ENCODE measurements at places on chromosomes 11 and 22. TPM values are rescaled to one million over a fixed set of nuclear protein-coding genes. Genes with fewer than 3 reads are reported as not detected.
A peak's percentile ranks its signal among the peaks of the same experiment; 100 is the strongest.

Gene CD248
- 193 TPM for total RNA-seq

Gene PYGM
- 13.9 TPM for total RNA-seq

Gene PATE4
- not detected for total RNA-seq

GRCh38 chr11:115580927-115581680, 76.9 kb upstream of the CADM1 start:
- no peak overlapping the region for H3K4me3 ChIP-seq
- H3K27ac ChIP-seq: no peak overlapping the region
- no peak for DNase-seq
- no peaks in the 10 kb centered on the region for H3K27me3 ChIP-seq

Gene VSIG10L2
- total RNA-seq: not detected

DNA sequence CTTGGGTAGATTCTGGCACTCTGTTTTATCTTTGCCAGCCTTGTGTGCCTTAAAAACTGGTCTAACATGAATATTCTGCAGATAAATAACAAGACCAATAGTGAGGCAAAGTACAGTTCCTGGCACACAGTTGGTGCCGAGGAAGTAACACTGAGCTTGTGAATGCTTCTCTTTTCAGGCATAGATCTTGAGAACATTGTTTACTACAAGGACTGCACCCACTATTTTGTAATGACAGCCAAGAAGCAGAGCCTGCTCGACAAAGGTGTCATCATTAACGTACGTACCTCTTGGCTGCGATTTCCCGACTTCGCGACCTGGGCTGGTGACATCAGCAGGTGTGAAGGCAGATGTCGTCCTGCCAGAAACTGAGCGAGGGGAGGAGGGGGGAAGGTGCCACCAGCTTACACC, 105.7 kb downstream of the MICAL2 start:
- H3K4me3 ChIP-seq: no peak overlapping the region
- H3K27me3 ChIP-seq: no peaks in the 10 kb centered on the region
- H3K27ac ChIP-seq: peak overlapping the region; percentile 94
- no peak for DNase-seq
- H3K4me1 ChIP-seq: peaks cover 17% of the 10 kb centered on the region
- peaks cover 81% of the 10 kb centered on the region for H3K36me3 ChIP-seq

DNA sequence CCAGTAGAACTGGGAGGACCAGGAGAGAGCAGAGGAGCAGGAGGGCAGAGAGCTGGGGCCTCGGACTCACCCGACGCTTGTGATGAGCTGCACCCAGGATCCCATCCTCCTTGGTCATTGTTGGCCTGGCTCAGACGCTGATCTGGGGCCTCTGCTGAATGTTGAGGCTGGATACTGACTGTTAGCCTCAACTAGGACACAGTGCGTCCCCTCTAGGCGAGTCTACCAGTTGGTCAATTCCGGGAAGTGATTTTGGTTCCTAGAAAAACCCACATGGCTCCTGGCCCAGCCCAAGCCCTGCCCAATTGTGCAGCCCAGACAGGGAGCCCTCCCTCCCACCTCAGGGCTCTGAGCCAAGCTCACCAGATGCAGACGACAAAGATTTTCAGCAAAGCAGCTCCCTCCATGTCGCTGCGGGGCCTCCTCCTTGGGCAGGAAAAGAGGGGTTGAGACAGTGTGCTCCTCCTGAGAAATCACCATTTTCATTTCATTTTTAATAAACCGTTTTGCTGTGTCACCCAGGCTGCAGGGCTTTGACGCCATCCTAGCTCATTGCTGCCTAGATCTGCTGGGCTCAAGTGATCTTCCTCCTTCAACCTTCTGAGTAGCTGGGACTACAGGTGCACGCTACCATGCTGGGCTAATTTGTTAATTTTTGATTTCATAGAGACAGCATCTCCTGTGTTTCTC, at the start of gene APOL4:
Gene APOL4, minus strand, starts transcription at position 180 of the 690 bp plus-strand sequence. Its CDS starts 75 bp downstream, at position 105.
- H3K27ac ChIP-seq: no peak within 1 kb of the TSS
- no peak within 1 kb of the TSS for H3K4me3 ChIP-seq
- H3K27me3 ChIP-seq: no peaks in the 10 kb centered on the region

GRCh38 chr22:27507111-27507611, 294.4 kb downstream of the MN1 start:
- no peak overlapping the region for H3K4me3 ChIP-seq
- no peak overlapping the region for H3K27ac ChIP-seq
- DNase-seq: no peak
- peaks cover 2% of the 10 kb centered on the region for H3K4me1 ChIP-seq
- H3K27me3 ChIP-seq: no peaks in the 10 kb centered on the region

DNA sequence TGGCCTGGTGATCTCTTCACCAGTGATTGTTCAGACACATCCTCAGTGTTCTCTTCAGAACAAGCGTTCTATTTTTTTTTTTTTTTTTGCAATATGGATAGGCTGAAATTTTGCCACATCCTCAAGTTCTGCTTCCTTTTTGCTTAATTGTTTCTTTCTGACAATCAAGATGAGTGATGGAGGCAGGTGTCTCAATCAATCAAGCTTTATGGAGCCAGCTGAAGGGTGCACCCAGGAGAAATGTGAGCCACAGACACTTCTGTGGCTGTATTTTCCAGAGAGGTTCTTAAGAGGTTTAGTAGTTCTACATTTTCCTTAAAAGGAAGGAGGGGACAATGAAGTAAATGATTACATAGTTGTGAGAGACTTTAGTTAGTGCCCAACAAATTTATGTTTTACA, 43.9 kb upstream of the ASPHD2 start:
- H3K36me3 ChIP-seq: no peaks in the 10 kb centered on the region
- DNase-seq: no peak
- H3K4me1 ChIP-seq: no peaks in the 10 kb centered on the region
- H3K4me3 ChIP-seq: no peak overlapping the region
- H3K27me3 ChIP-seq: no peaks in the 10 kb centered on the region
- H3K27ac ChIP-seq: no peak overlapping the region

DNA sequence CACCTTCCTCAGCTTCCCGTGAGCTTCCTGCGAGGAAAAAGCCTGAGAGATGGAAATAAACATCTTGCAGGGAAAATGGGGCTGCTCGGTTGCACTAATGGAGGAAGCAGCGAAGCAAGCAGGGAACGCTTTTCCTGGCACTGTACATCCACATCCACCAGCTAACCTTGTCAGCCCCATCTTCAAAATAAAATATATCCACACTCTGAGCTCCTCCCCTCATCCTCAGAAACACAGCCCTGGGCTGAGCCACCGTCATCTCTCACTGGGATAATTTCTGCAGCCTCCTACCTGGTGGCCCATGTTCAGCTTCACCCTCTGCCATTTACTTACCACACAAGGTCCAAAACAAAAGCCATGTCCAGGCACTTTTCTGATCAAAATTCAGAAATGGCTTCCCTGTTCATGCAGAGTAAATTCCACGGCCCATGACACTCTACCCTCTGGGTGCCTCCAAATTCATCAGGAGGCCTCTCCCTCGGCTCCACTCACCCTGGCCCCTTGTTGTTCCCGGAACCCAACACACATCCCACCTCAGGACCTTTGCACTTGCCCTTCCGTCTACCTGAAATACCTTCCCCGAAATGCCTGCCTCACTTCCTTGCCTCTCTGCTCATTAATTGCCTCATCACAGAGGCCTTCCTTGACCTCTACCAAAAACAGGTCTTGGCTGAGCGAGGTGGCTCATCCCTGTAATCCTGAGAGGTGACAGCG, 13.0 kb downstream of the C11orf86 start:
- H3K4me1 ChIP-seq: peaks cover 10% of the 10 kb centered on the region
- H3K27me3 ChIP-seq: no peaks in the 10 kb centered on the region
- H3K27ac ChIP-seq: no peak overlapping the region
- no peaks in the 10 kb centered on the region for H3K36me3 ChIP-seq
- no peak for DNase-seq

Gene OR6M1
- total RNA-seq: not detected

GRCh38 chr11:830295-831117, 2.2 kb upstream of the CD151 start:
- peak; percentile 86 for DNase-seq
- H3K4me3 ChIP-seq: peak overlapping the region; percentile 56
- peaks cover 13% of the 10 kb centered on the region for H3K4me1 ChIP-seq
- H3K36me3 ChIP-seq: peaks cover 4% of the 10 kb centered on the region

Gene PDE3B
- total RNA-seq: 5.1 TPM

GRCh38 chr11:45171550-45171949, 25.1 kb downstream of the PRDM11 start:
- no peak overlapping the region for H3K4me3 ChIP-seq
- H3K27ac ChIP-seq: no peak overlapping the region
- no peaks in the 10 kb centered on the region for H3K4me1 ChIP-seq
- DNase-seq: no peak

DNA sequence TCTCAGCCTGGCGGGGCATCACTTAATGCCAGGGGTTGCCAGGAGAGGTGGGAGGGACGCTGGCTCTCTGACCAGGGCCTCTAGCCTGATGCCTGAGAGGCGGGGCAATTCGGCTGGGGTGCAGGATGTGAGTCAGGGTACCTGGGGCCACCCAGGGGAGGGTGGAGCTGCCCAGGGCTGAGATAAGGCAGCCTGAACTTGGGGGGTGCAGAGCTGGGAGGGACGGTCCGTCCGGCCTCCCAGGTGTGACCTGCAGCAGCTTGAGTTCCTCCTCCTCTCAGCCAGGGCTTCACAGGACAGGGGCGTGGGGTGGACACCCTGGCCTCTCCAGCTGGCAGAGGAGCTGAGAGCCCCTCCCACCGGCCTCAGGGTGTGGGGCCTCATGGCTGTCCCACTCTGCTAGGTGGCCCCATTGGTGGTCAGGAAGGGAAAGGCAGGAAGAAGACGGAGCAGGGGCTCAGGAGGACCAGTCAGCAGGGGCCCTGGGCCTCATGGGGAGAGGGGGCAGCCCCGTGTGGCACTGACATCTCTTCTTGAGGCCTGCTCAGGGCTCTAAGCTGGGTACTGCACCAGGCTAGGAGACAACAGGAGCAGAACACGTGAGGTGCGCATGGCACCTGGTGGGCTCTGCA, 942 bp upstream of the RPS6KA4 start:
- no peaks in the 10 kb centered on the region for H3K27me3 ChIP-seq
- H3K4me1 ChIP-seq: peaks cover 20% of the 10 kb centered on the region
- H3K27ac ChIP-seq: peak overlapping the region; percentile 88

- H3K27ac ChIP-seq: peak overlapping the region; percentile 74
- no peaks in the 10 kb centered on the region for H3K27me3 ChIP-seq
- H3K4me3 ChIP-seq: no peak overlapping the region
These were observed 11.4 kb downstream of the PACS1 start for GRCh38 chr11:66081505-66081904.

GRCh38 chr11:27040302-27041115, at the start of gene BBOX1:
Gene BBOX1, plus strand, starts transcription at chr11:27040815. Its CDS starts 14,616 bp downstream, at chr11:27055431.
- peak within 1 kb of the TSS; percentile 9 for H3K27ac ChIP-seq
- no peak for DNase-seq
- no peaks in the 10 kb centered on the region for H3K4me1 ChIP-seq
- H3K4me3 ChIP-seq: no peak within 1 kb of the TSS

GRCh38 chr11:103920449-103920848, 116.0 kb upstream of the DDI1 start:
- no peaks in the 10 kb centered on the region for H3K36me3 ChIP-seq
- H3K27ac ChIP-seq: no peak overlapping the region
- H3K4me3 ChIP-seq: no peak overlapping the region
- no peaks in the 10 kb centered on the region for H3K4me1 ChIP-seq
- DNase-seq: no peak

- H3K36me3 ChIP-seq: no peaks in the 10 kb centered on the region
These were observed 228.6 kb downstream of the SOX6 start for GRCh38 chr11:16127732-16128131.

DNA sequence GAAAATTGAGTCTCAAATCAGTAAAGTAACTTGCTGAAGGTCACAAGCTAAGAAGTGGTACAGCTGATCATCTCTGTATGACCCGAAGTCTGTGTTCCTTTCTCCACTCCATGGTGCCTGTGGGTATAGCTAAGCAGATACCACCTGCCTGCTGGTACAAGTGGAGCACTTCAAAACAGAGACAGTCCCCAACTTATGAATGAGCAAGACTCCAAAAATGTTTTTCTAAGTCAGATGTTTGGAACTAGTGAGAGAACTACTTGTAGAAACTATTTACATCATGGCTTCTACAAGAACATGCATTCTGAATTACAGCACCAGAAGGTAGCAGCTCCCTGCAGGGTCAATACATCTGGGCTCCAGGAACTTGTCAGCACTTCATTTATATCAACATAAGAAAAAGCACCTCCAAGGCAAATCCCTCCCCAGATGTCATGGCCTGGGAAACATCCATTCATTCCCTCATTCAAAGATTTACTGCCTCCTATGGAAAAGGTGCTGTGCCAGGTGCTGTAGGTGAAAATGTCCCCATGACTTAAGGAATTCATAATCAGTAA, 94.7 kb downstream of the SERGEF start:
- no peaks in the 10 kb centered on the region for H3K4me1 ChIP-seq
- H3K4me3 ChIP-seq: no peak overlapping the region
- no peak for DNase-seq
- peaks cover 12% of the 10 kb centered on the region for H3K36me3 ChIP-seq

- no peaks in the 10 kb centered on the region for H3K36me3 ChIP-seq
- peak; percentile 79 for DNase-seq
- no peak overlapping the region for H3K4me3 ChIP-seq
- H3K27me3 ChIP-seq: no peaks in the 10 kb centered on the region
These were observed 67.6 kb upstream of the AMPD3 start for GRCh38 chr11:10387206-10388083.

GRCh38 chr22:44577391-44578109, 79.5 kb upstream of the RTL6 start:
- no peaks in the 10 kb centered on the region for H3K36me3 ChIP-seq
- no peak overlapping the region for H3K4me3 ChIP-seq
- H3K4me1 ChIP-seq: no peaks in the 10 kb centered on the region
- no peak overlapping the region for H3K27ac ChIP-seq
- DNase-seq: no peak
- H3K27me3 ChIP-seq: no peaks in the 10 kb centered on the region

DNA sequence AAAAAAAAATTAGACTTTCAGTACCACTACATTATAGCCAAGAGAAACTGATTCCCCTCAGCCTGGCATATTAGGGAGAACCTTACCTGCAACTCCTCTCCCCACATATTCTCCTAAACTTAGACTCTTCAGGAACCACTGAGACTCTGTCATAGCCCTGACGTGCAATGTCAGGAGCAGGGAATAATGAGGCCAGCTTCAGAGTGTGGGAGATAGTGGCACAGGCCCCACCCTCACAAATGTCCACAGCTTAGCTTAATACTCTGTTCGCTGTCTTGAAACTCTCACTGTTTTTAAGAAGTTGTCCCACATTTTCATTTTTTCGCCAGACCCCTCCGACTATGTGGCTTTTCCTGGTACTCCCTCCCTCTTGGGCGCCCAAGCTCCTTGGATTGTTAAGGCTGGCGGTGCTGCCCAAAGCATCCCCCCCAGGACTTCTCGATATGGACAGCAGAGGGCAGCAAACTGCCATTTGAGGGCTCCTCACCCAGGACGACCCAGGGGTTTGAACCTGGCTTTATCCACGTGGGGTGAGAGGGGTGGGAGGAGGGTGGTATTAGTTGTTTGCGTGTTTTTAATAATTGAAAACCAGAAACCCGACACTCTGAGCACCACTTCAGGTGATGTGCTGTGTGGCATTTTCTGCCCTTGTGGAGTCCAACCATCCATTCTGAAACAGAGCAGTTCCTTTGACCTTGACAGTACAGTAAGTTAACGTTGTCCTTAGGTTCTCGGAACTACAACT, 45.2 kb upstream of the RASSF10 start:
- no peaks in the 10 kb centered on the region for H3K36me3 ChIP-seq
- H3K27ac ChIP-seq: no peak overlapping the region
- DNase-seq: peak; percentile 70

Data from ascending aorta (tissue), 2 donors.